IMR-90 (cell line): ENCODE measurements at places on chromosomes 5 and 9. TPM values are rescaled to one million over a fixed set of nuclear protein-coding genes. Genes with fewer than 3 reads are reported as not detected.

Gene PRLR
- polyA plus RNA-seq: 0.16 and 0.24 TPM in 2 replicates

Gene MOB3B
- polyA plus RNA-seq: 0.02 and 0.03 TPM in 2 replicates

Gene ISL1
- not detected in 2 replicates for polyA plus RNA-seq

Gene C5orf34
- 3.3 TPM in 2 replicates for polyA plus RNA-seq

Gene CMBL
- polyA plus RNA-seq: 25.9 and 26.3 TPM in 2 replicates

Gene NDOR1
- polyA plus RNA-seq: 10.6 and 14.0 TPM in 2 replicates

Gene BTNL3
- not detected in 2 replicates for polyA plus RNA-seq

Gene FLT4
- polyA plus RNA-seq: 0.07 TPM in 2 replicates

DNA sequence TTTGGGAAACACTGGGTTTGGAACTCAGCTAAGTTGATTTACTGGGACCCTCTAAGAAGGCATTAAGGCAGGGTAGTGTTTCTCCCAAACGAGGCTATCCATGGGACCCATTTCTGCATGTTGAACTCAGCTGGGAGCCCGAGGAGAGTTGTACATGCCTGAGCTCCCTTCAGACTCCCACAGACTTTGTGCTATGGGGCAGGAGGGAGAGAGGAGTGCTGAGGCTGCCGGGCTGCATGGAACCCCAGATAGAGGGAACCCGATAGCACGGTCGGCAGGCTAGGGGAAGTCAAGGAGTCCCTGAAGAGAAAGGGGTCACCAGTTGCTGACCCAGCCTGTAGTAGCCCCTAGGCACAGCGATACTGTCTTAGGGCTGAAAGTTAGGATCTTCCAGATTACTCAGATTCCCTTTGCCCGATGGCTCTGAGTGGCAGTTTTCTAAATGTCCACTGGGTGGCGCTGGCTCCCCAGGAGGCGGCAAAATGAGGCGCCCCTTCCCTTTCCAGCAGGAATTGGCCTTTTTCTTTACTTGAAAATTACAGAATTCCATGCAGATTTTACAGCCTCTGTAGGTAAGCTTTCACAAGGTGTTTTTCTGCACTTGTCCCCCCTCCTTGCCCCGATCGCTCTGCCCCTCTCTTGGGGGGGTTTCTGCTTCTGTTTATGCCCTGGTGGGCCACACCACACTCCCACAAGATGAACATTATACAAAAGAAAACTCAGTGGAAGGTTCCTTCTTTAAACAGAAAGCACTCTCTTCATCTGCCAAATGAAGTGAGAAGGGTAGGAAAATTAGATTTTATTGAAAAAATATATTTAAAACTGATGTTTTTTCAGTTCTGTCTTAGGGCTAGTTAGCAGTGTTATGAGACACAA is 17.8 kb downstream of the NANS start:
- peaks cover 5% of the 10 kb centered on the region for H3K4me1 ChIP-seq
- no peaks in the 10 kb centered on the region for H3K27me3 ChIP-seq
- peaks cover 19% of the 10 kb centered on the region for H3K36me3 ChIP-seq
- peak; percentile 59 for DNase-seq
- H3K4me3 ChIP-seq: no peak overlapping the region
- H3K27ac ChIP-seq: 0 out of 2 replicates have a peak overlapping the region, but pooled peaks have one; percentile 0

GRCh38 chr9:1337169-1337568 is 287.0 kb downstream of the DMRT2 start:
- H3K27ac ChIP-seq: no peak overlapping the region
- no peaks in the 10 kb centered on the region for H3K27me3 ChIP-seq
- no peaks in the 10 kb centered on the region for H3K36me3 ChIP-seq
- H3K4me1 ChIP-seq: no peaks in the 10 kb centered on the region
- no peak for DNase-seq

DNA sequence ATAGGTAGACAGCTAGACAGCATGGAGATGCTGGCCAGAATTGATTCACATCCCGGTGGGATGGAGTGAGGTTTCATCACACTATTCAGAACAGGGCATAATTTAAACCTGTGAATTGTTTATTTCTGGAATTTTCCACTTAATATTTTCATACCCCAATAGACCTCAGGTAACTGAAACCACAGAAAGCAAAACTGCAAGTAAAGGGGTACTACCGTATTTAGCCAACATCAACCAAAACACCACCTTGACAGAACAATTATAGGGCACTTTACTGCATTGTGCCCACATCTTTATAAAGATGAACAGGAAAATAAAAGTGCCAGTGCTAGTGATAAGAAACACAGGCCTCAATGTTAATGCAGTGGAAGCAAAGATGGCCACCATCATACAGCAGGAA is 7.5 kb downstream of the SERINC5 start:
- H3K4me3 ChIP-seq: no peak overlapping the region
- H3K36me3 ChIP-seq: no peaks in the 10 kb centered on the region
- DNase-seq: no peak

GRCh38 chr5:55626790-55627189 is 85.3 kb downstream of the SLC38A9 start:
- no peak overlapping the region for H3K27ac ChIP-seq
- DNase-seq: peak; percentile 30
- H3K36me3 ChIP-seq: no peaks in the 10 kb centered on the region

- peaks cover 19% of the 10 kb centered on the region for H3K36me3 ChIP-seq
- no peaks in the 10 kb centered on the region for H3K27me3 ChIP-seq
- H3K27ac ChIP-seq: no peak overlapping the region
- no peak overlapping the region for H3K4me3 ChIP-seq
- H3K4me1 ChIP-seq: 0 out of 2 replicates have a peak, but pooled peaks cover 5% of the 10 kb centered on the region
- peak; percentile 65 for DNase-seq
Measured at GRCh38 chr5:36177715-36178523, 26.0 kb downstream of the SKP2 start.

GRCh38 chr9:116952436-116952810 is 265.3 kb downstream of the TRIM32 start:
- H3K4me1 ChIP-seq: peaks cover 10% of the 10 kb centered on the region
- no peak overlapping the region for H3K4me3 ChIP-seq
- no peaks in the 10 kb centered on the region for H3K36me3 ChIP-seq
- no peaks in the 10 kb centered on the region for H3K27me3 ChIP-seq
- H3K27ac ChIP-seq: peak overlapping the region; percentile 19

DNA sequence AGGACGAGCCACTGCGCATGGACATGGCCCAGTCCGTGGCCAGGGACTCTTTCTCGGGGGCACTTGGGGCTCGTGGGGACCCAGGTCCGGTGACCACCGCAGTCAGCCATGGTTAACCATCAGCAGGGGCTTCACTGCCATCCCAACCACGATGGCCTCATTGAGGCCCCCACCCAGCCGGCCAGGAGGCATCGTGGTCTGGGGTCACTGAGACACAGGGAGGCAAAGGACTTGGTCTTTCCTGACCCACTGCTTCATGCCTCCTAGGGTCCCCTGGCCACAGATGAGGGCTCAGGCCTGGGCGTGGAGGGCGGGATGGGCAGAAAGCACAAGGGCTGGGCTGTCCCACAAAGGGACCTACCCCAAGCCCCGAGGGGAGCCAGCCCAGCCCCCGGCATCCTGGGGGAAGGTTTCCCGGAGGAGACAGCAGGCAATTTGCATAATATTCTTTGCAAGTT is 6.6 kb downstream of the NACC2 start:
- DNase-seq: no peak
- H3K27me3 ChIP-seq: no peaks in the 10 kb centered on the region
- H3K4me3 ChIP-seq: no peak overlapping the region
- H3K36me3 ChIP-seq: peaks cover 8% of the 10 kb centered on the region; the same call in 1 of the 2 replicates

GRCh38 chr5:72156946-72157624 is 49.8 kb downstream of the MAP1B start:
- no peaks in the 10 kb centered on the region for H3K36me3 ChIP-seq
- H3K4me1 ChIP-seq: peaks cover 46% of the 10 kb centered on the region
- peak overlapping the region; percentile 79; the same call in 1 of the 2 replicates for H3K27ac ChIP-seq
- peak; percentile 98 for DNase-seq
- no peaks in the 10 kb centered on the region for H3K27me3 ChIP-seq
- no peak overlapping the region for H3K4me3 ChIP-seq

DNA sequence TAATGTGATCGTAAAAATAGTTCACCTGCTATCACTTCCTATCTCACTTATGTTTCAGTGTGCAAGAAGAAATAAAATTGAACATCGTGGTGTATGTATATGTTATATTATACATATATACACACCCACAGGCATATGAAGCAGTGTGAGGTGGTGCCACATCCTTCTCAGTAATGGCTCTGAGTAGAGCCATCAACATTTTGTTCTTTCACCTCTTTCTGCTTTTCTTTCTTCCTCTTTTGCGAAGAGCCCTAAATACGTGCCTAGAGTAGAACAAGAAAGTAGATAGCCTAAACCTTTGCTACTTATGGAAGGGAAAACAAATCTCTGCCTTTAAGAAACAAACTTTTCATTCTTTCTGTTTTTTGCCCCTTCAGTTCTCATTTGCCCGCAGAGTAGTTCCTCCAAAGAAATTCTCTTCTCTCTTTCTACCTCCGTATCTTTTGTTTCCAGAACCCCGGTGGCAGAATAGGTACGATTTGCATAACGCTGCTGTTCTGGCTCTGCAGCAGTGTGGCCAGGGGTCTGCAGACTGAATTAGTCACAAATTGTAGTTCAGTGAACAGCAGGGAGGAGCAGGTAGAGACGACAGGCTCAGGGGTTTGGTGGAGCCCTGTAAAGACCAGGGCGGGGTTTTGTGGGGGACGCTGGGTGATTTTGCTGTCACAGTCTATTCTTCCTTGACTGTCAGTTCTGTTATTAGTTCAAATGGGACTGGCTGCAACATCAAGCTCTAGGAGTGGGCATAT is 40.5 kb upstream of the PJA2 start:
- no peaks in the 10 kb centered on the region for H3K27me3 ChIP-seq
- no peak for DNase-seq
- H3K27ac ChIP-seq: no peak overlapping the region
- H3K36me3 ChIP-seq: no peaks in the 10 kb centered on the region

- DNase-seq: peak; percentile 53
- H3K27me3 ChIP-seq: no peaks in the 10 kb centered on the region
- no peak overlapping the region for H3K4me3 ChIP-seq
- H3K36me3 ChIP-seq: peaks cover 4% of the 10 kb centered on the region
Measured at GRCh38 chr5:52853650-52854049, 65.9 kb downstream of the ITGA1 start.

GRCh38 chr5:99243111-99243510 is 314.3 kb upstream of the CHD1 start:
- no peaks in the 10 kb centered on the region for H3K27me3 ChIP-seq
- no peaks in the 10 kb centered on the region for H3K4me1 ChIP-seq
- no peak overlapping the region for H3K27ac ChIP-seq
- no peak overlapping the region for H3K4me3 ChIP-seq
- H3K36me3 ChIP-seq: no peaks in the 10 kb centered on the region

GRCh38 chr9:88826181-88826580 is 165.1 kb upstream of the S1PR3 start:
- no peak for DNase-seq
- no peak overlapping the region for H3K4me3 ChIP-seq
- peaks cover 5% of the 10 kb centered on the region; the same call in 1 of the 2 replicates for H3K27me3 ChIP-seq
- H3K4me1 ChIP-seq: peaks cover 3% of the 10 kb centered on the region; the same call in 1 of the 2 replicates
- H3K27ac ChIP-seq: no peak overlapping the region

DNA sequence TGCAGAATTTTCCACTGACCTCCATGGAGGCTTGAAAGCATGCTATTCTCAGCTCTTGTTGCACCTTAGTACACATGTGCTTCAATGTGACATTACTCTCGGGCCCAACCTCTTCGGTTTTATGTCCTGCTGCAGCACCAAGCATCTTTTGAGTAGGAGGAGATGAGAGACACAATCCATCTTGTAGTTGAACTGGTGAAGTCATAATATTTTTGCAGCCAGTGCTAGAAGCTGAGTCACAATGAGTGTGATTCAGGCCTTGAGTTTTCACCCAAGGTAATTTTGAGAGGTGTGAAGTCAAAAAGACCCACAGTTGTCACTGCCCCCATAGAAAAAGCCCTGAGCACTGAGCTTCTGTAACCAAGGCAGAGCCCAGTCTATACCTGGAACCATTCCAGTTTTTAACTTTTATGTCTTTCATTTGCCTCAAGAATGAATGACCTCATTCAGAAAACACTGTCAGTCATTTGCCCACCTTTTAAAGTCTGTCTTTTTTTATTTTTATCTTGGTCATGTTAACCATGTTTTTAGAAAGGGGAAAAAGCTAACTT is 117.7 kb downstream of the ZNF462 start:
- H3K36me3 ChIP-seq: peaks cover 34% of the 10 kb centered on the region
- peak; percentile 36 for DNase-seq
- H3K4me3 ChIP-seq: no peak overlapping the region
- H3K4me1 ChIP-seq: no peaks in the 10 kb centered on the region

DNA sequence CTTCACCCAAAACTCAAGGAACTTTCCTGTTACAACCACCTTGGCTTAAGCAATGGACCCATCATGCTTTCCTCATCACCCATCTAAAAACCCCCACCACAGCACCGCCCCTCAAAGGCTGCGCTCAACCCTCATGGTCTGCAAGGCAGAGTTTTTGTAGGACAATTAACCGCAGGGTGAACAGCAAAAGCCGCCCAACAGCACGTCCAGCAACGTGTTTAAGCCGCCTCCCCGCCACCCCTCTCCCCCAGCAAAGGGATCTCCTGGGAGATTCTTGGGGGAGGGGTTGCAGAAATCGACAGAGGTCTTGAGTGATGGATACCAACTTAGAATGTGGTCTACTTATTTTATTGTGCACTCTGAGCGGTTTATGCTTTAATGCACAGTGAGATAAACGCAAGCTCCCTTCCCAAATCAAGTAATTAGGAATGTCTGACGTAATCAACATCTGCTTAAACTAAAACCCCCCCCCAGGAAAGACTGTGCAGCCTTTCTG is 1.9 kb downstream of the ROR2 start:
- DNase-seq: peak; percentile 18
- H3K4me3 ChIP-seq: peak overlapping the region; percentile 71
- H3K36me3 ChIP-seq: no peaks in the 10 kb centered on the region
- peaks cover 14% of the 10 kb centered on the region; the same call in 1 of the 2 replicates for H3K4me1 ChIP-seq

- H3K27me3 ChIP-seq: no peaks in the 10 kb centered on the region
- no peak overlapping the region for H3K4me3 ChIP-seq
- peak; percentile 49 for DNase-seq
- H3K36me3 ChIP-seq: no peaks in the 10 kb centered on the region
Measured at GRCh38 chr5:84411832-84412605, 27.3 kb upstream of the EDIL3 start.

- DNase-seq: no peak
- H3K4me3 ChIP-seq: no peak overlapping the region
- H3K27me3 ChIP-seq: no peaks in the 10 kb centered on the region
- no peak overlapping the region for H3K27ac ChIP-seq
- peaks cover 10% of the 10 kb centered on the region for H3K4me1 ChIP-seq
Measured at GRCh38 chr5:173790177-173790719, 97.9 kb upstream of the CPEB4 start.

DNA sequence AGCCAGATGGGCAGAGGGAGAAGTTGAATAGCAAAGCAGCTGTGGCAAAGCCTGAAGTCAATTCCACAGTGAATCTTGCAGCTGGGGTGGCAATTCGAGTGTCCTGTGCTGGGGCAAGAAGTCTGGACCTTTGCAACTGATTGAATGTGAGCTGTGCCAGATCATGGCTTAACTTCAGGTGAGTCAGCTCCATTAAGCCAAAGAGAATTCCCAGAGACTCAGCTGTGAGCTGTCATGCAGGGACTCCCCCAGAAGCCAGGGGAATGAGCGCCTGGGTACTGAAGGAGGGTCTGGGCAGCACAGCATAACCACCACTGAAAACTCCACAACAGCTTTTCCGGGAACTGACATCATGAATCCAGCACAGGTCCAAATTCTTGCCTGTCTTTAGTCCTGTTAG is 153.5 kb upstream of the TRPC7 start:
- H3K4me1 ChIP-seq: no peaks in the 10 kb centered on the region
- H3K27ac ChIP-seq: no peak overlapping the region
- no peaks in the 10 kb centered on the region for H3K27me3 ChIP-seq
